ENCODE measurements at places on chromosomes 16 and 17.

DNA sequence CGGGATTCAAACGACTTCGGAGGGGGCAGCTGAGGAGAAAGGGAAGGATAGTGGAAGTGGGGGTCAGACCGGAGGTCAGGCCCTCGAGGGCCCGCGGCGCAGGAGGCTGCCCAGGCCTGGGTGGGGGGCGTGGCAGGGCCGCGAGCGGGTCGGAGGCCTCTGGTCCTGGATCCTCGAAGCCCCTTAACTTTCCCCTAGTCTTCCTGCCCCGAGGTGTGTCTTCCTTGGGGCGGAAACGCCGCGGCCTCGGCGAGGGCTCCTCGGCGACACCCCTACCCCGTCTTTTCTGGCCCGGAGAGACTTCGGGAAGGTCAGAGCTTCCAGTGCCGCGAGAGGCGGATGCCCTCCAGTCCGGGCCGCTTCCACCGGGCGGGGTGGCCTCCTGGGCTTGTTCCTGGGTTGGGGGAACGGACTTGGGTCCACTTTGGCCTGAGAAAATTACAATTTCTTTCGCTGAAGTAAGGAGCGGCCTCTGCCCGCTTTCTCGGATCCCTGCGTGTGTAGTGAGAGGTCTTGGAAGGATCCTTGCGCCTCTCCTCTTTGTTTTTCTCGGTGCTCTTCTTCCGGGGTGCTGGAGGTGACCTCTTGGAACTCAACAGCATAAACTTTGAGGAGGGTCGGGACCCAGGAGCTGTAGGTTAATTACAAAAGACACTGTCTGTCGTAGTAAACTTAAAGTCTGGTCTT, 491 bp downstream of the IST1 start:
- no peaks in the 10 kb centered on the region for H3K27me3 ChIP-seq
- H3K4me3 ChIP-seq: peak overlapping the region; percentile 84
- no peaks in the 10 kb centered on the region for H3K36me3 ChIP-seq

GRCh38 chr16:64251742-64252141, 870.1 kb downstream of the CDH11 start:
- no peaks in the 10 kb centered on the region for H3K36me3 ChIP-seq
- H3K4me1 ChIP-seq: no peaks in the 10 kb centered on the region
- no peak overlapping the region for H3K4me3 ChIP-seq
- H3K27ac ChIP-seq: no peak overlapping the region

GRCh38 chr17:58611331-58611730, 80.5 kb downstream of the TEX14 start:
- H3K36me3 ChIP-seq: no peaks in the 10 kb centered on the region
- H3K27me3 ChIP-seq: no peaks in the 10 kb centered on the region
- no peak overlapping the region for H3K4me3 ChIP-seq

DNA sequence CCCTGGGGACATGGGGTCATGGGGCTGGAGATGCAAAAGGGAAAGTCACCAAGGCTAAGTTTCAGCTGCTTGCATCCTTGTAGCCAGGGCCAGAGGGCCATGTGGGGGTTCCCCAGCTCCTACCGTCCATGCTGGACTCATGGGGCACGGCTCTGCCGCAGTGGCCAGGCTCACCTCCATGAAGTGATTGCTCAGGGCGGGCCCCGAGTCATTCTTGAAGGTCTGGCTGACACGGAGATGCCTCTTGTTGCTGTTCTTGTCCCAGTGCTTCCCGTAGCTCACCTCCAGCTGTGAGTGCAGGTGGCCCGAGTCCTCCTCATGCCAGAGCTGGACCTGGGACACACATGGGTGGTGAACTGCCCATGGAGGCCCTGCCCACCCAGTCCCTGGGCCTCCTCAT, 114.5 kb downstream of the RMI2 start:
- H3K27me3 ChIP-seq: no peaks in the 10 kb centered on the region
- H3K4me1 ChIP-seq: no peaks in the 10 kb centered on the region
- H3K36me3 ChIP-seq: no peaks in the 10 kb centered on the region
- no peak overlapping the region for H3K27ac ChIP-seq
- no peak overlapping the region for H3K4me3 ChIP-seq

DNA sequence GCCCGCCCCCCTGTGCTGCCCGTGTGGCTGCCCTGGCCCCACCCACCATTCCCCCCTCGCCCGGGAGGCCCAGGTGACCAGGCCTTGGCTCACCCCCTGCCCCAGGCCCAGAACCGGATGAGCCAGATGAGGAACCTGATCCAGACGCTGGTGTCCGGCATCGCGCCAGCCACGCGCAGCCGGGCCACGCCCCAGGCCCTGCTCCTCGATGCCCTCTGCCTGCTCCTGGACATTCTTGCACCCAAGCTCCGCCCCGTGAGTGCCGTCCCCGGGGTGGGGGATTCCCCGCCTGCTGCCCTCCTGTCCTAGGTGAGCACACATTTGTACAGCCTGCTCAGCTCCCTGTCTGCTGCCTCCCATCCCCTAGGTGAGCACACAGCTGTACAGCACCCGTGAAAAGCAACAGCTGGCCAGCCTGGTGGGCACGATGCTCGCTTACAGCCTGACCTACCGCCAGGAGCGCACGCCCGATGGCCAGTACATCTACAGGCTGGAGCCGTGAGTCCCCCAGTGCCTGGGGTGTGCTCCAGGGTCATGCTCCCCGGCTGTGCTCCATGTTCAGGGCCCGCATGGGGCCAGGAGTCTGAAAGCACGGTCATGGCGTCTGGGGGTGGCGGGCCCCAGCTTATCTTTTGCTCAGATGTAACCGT, 4.8 kb downstream of the GNG13 start:
- H3K27me3 ChIP-seq: peaks cover 6% of the 10 kb centered on the region
- H3K4me3 ChIP-seq: no peak overlapping the region
- no peak overlapping the region for H3K27ac ChIP-seq
- DNase-seq: no peak
- no peaks in the 10 kb centered on the region for H3K4me1 ChIP-seq

DNA sequence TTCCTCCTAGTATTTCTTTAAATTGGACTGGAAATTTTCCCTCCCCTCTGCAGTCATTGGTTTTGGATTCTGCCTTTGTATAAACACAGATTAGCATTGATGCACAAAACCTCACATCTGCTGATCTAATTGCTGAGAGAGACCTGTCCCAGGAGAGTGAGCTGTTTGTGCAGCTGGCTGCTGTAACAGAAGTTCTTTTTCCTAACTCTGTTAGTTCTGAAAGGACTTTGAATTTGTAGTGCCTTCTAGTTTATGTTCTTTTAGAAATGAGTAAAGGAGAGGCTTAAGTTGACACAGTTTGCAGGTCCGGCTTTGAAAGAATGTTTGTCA, 45.2 kb upstream of the KPNB1 start:
- H3K36me3 ChIP-seq: peaks cover 12% of the 10 kb centered on the region
- DNase-seq: peak; percentile 30
- H3K4me3 ChIP-seq: no peak overlapping the region
- H3K27ac ChIP-seq: peak overlapping the region; percentile 34
- no peaks in the 10 kb centered on the region for H3K27me3 ChIP-seq

- no peak overlapping the region for H3K27ac ChIP-seq
- no peak for DNase-seq
- no peaks in the 10 kb centered on the region for H3K36me3 ChIP-seq
- H3K27me3 ChIP-seq: no peaks in the 10 kb centered on the region
These were observed 87.5 kb upstream of the SDK2 start for GRCh38 chr17:73731733-73732132.
